Pulmonary artery endothelial cell (primary cell): ENCODE measurements at places on chromosomes 3 and 15.
A peak's percentile ranks its signal among the peaks of the same experiment; 100 is the strongest.

DNA sequence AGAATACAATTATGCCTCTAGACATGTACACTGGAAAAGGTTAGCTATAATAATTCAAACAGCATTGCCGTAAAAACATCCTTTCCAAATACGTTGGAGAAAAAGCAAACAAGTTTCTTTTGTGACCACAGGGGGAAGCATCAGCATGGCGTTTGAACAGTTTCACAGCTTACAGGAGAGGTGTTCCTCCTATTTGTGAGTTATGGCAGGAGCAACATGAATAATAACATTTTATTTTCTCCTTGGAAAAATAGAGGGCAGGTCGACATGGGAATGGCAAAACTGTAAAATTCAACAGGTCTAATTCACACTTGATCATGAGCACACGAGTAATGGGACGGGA, 39.7 kb upstream of the GADL1 start:
- peak; percentile 37 for DNase-seq

DNA sequence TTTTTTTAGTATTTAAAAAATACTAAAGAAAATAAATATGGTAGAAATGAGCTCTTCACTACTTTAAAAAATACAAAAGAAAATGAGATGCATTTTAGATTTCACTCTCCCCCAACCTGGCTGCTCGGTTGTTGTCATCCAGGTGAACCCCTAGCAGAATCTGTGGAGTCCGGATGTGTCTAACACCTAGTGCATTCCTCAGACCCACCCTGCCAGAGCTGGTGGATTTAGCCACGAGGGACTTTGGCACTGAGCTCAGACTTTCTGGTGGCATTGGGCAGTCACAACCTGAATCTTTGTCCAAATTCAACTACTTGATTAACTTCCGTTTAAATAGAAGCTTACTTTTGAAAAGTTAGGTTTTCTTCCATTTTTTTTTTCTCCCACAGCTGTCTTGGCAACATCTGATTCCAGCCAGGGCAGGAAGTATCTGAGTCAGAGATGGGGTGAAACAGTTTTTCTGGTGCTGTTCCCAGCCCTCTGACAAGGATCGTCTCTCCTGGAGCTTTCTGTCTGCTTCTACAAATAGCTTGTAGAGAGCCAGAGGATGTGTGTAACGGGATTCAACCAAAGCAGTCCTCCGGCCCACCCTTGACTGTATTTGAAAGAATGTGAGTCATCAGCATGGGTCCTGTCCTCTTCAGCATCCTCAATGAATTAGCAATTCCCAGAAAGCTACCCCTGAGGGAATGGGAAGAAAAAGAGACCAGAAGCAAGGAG, 301.8 kb upstream of the MCTP2 start:
- no peak for DNase-seq

- no peak for DNase-seq
These were observed 184.6 kb downstream of the ATP10A start for GRCh38 chr15:25678500-25678855.

GRCh38 chr15:29970402-29970695, 112.4 kb upstream of the GOLGA8J start:
- no peak for DNase-seq

GRCh38 chr3:43223670-43224364, 62.5 kb upstream of the SNRK start:
- DNase-seq, result no peak

GRCh38 chr15:63915873-63916771, 82.4 kb upstream of the HERC1 start:
- no peak for DNase-seq

- no peak for DNase-seq
These were observed 389.9 kb upstream of the RGMA start for GRCh38 chr15:93478947-93479346.

GRCh38 chr3:171824116-171824515, 13.8 kb upstream of the PLD1 start:
- no peak for DNase-seq

GRCh38 chr15:80966431-80967197, 23.0 kb downstream of the MESD start:
- no peak for DNase-seq

GRCh38 chr3:147903026-147903425, 493.9 kb downstream of the ZIC1 start:
- DNase-seq, result no peak

GRCh38 chr15:32694222-32694983, 23.4 kb upstream of the GREM1 start:
- DNase-seq, result no peak

- DNase-seq, result no peak
These were observed 643.0 kb upstream of the GOLIM4 start for GRCh38 chr3:168738527-168739325.

GRCh38 chr15:74799856-74800558, 12.6 kb upstream of the LMAN1L start:
- DNase-seq, result no peak

- no peak for DNase-seq
These were observed 31.5 kb downstream of the LOXL1 start for GRCh38 chr15:73957785-73958184.

GRCh38 chr15:68821190-68821840, 620 bp upstream of the ANP32A start:
- no peak for DNase-seq

GRCh38 chr3:99430348-99431134, 207.9 kb upstream of the COL8A1 start:
- DNase-seq, result no peak

DNA sequence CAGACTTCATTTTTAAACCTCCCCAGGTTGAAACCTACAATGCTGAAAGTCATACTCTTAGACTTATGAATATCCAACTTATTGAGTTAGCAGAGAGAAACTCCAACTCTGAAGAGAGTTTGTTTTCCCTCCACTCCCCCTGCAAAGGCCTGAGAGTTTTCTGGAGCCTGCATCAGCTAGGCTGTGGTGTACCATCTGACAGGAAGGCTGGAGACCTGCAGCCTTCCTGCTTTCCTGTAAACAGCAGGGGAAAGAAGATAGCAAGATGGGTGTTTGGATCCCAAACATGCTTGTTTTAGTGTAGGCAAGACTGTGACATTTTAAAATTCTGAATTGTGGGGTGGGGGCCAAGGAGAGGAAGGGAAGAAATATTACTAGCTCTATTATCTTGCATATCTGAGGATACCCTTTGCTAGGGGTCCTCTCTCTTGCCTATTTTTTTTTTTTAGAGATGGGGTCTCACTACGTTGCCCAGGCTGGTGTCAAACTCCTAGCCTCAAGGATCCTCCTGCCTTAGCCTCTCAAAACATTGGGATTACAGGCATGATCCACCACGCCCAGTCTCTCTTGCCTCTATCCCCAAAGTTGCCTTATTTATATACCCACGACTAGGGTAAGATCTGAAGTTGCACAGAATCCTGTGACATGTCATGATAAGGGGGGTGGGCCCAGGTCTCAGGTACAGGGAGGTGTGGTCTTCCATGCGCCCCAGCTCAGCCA, 51.0 kb upstream of the USP3 start:
- no peak for DNase-seq

DNA sequence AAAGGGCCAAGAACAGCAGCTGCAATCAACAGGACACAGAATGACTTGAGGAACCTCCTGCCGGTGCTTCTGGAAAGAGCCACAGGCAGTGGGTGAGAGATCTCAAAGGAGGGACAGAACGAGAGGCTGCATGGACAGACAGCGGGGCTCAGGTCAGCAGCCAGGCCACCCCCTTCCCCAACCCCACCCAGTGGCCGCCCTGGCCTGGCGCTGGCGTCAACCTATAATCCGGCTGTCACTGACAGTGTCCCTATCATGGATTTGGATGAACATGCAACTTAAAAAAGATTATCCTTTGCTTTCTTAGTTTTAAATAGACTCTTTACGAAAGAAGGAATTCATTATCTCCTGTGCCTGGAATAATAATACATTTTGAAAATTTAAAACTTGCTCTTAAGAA, 54.1 kb downstream of the TRPM1 start:
- DNase-seq, result no peak
